Stimulated activated CD4-positive, alpha-beta T cell treated with anti-CD3 and anti-CD28 coated beads, Interleukin-15, amount 100 ng/mL, for 48 hours (primary cell): ENCODE measurements at places on chromosomes 16 and 17.

- DNase-seq: peak; percentile 58
Observed at GRCh38 chr17:42517516-42517915, 18.5 kb upstream of the NAGLU start.

DNA sequence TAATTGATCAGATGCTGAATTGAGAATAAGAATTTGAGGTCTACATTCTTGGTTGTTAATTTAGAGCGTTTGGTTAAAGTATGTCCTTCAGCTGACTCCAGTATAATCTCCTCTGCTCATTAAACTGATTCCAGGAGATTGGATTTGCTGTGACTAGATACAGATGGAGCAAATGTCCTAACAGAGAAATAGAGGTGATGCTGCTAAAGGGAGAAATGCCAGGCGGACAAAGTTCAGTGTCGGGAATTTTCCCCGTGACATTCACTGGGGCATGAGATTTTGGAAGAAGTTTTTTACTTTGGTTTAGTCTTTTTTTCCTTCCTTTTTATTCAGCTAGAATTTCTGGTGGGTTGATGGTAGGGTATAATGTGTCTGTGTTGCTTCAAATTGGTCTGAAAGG, 19.0 kb downstream of the PRKAR1A start:
- DNase-seq: no peak

DNA sequence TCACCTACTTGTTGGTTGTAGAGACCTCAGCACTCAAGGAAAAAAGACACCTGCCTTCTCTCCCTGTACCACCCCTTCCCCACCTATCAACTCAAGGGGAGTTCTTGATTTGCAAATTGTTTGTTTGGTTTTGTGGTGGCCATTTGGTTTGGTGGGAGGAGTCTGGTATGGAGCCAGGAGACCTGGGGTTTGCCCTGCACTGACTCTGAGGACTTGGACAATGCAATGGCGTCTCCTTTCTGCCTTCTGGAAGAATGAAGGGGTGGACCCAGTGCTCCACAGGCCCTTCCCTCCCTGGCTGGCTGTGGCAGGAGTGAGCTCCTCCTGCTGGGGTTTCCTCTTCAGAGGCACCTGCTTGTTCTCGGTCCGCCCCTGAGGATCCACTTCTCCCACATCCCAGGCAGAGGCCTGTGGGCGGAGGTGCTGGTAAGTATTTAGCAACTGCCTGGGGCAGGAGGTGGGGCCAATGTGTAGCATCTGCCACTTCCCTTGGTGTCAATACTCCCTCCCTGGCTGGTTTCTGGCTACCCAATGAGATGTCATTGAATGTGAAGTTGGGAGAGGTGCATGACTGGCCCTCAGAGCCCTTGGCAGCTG, 164.5 kb downstream of the NTN1 start:
- DNase-seq: no peak

DNA sequence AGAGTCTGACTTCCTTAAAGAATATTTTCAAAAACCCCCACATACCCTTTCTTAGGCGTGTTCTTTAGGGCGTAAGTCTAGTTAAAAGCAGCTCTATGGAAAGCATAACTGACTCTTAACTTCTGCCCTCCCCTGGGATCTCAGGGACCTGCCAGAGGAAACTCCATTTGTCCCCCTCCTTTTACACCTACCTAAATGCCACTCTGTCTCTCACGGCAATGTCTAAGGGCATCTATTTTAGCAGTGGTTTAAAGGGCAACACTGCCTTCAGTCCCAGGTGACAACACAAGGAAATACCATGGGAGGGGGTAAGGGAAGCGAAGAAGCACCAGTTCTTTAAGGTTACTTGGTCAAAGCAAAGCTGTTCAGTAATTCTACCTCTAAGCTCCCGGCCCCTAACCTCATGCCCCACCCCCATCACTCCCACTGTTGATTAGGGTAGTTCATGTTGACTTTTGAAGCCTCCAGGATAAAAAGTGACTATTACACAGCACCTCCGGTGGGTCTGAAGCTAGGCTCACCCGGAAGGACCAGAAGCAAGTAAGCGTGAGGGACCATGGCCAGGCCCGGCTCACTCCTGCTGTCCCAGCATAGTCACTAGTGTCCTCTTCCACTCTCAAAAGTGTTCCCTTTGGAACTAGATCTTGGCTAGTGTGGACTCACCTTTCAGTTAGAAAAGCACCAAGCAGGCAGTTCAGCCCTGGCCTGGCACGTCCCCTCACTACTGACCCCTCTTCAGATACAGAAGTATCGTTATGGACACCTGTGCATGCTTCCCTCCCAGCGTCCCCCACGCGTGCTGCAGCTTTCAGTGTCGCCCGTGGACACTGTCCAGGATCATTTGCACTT, 47.1 kb downstream of the CYTH1 start:
- no peak for DNase-seq

DNA sequence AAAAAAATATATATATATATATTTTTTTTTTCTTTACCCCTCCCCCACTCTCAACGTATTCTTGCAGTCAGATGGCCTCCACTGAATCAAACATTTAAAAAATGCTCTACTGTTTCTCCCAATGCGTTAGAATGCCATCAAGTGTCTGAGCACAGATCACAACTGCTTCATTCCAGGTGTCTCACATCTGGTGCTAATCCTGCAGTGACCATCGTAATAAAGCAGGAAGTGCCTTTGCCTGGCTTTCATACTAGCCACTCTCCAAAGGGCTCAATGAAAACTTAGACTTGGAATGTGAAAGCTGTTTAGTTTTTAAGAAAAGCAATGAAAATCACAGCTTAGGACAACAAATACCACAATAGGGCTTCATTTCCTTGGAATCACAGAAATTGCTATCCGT, 37.2 kb downstream of the SKAP1 start:
- DNase-seq: no peak

DNA sequence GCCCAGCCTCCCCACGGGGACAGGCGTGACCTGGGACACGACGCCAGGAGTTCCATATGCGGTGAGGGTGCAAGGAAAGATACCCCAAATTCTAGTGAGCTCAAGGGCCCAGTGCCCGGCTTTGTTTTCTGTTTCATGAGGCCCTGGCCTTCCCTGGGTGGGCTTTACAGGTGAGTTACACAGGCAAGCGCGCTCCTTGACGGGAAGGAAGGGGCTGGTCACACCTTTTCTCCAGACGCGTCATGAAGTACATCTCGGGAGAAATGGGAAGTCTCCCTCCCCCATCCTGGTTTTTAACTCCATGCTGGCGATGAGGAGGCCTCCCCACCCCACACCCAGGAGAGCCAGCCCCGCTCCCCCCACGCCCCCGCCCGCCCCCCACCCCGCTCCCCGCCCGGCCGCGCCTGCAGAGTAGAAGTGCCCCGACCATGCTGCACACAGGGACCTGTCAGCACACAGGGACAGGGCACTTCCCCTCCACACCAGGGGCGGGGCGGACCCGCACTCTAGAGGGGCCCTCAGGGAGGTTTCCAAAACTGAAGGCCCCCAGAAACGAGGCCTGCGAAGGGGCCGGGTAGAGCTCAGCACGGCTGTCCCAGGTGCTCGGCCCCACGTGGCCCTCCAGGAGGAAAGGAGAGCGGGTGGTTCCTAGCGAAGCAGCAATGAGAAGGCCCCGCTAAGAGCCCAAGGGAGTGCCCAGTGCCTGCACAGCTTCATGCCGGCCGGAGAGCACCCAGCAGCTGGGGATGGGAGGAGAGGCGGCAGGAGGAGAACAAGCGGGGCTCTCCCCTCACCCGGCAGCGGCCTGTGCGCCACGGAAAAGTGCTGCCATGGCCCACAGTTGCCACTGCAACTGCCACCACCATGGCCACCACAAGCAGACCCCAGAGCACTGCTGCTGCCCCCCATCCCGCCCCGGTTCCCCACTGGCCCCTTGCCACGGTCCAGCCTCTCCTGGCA, 7.7 kb downstream of the CYB561 start:
- DNase-seq: no peak

GRCh38 chr17:41620583-41621434, 3.6 kb downstream of the KRT17 start:
- no peak for DNase-seq
